B cell (primary cell): ENCODE measurements at places on chromosomes 7 and 10. TPM values are rescaled to one million over a fixed set of nuclear protein-coding genes. Genes with fewer than 3 reads are reported as not detected.

- H3K36me3 ChIP-seq = peaks cover 5% of the 10 kb centered on the region
- no peaks in the 10 kb centered on the region for H3K27me3 ChIP-seq
- H3K4me1 ChIP-seq = no peaks in the 10 kb centered on the region
- DNase-seq = no peak
- no peak overlapping the region for H3K27ac ChIP-seq
Observed at GRCh38 chr7:37150180-37150579, 298.5 kb downstream of the ELMO1 start.

GRCh38 chr7:131869169-131869844 lies 312.9 kb upstream of the PODXL start:
- no peak overlapping the region for H3K27ac ChIP-seq
- H3K36me3 ChIP-seq = no peaks in the 10 kb centered on the region
- H3K4me1 ChIP-seq = no peaks in the 10 kb centered on the region
- no peak for DNase-seq

DNA sequence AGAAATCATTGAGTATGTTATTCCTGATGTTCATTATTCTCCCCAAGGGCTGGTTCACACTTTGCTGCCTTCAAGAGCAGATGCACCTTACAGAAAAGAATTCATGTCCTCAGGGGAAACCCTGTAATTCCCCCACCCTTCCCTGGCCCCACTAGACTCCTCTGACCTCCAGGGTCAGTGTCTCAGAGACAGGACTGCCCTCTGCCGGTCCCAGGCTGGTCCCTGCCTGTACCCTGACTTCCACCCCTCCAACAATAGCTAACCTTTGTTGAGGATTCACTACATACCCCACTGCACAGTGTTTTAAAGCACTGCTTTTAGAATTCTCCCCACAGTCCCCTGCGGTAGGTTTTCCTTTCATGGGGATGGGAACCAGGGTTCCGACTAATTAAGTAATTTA lies 4.4 kb upstream of the SEPHS1 start:
- peaks cover 27% of the 10 kb centered on the region for H3K4me1 ChIP-seq
- H3K27me3 ChIP-seq = no peaks in the 10 kb centered on the region
- no peak overlapping the region for H3K27ac ChIP-seq
- no peaks in the 10 kb centered on the region for H3K36me3 ChIP-seq

NPC1L1 gene
- not detected in 2 replicates for total RNA-seq

SCART1 gene
- total RNA-seq = 4.7 and 7.3 TPM in 2 replicates

LBX1 gene
- not detected in 2 replicates for total RNA-seq

MBL2 gene
- total RNA-seq = not detected in 2 replicates
